ENCODE measurements at places on chromosomes 5 and 9.

DNA sequence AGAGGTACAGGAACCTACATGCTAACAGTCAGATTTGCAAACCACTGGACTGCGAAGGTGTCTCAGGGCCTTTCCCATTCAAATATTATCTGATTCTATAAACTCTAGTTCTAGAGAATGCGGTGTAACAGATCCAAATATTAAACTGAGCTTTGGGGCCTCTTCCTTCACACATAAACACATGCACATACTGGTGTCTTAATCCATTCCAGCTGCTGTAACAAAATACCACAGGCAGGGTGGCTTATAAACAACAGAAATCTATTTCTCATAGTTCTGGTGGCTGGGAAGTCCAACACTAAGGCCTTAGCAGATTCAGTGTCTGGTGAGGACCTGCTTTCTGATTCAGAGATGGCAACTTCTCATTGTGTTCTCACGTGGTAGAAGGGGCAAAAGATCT, 30.2 kb downstream of the RETREG1 start:
- DNase-seq: no peak

DNA sequence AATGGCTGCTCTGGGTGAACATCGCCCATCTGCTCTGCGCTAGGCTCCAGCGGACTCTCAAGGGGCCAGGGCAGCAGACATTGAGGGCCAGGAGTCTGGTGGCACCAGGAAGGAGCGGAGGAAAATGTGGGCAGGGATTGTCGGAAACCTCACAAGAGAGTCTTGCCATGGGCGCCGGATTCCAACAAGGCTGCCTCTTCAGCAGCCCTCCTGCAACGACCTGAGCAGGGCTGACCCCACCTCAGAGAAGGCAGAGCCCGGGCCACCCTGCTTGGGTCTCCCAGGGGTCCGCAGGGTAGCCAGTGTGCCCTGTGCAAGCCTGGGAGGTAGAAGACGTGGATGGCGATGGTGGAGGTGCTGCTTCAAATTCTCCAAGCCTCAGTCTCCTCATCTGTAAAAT, 11.4 kb upstream of the UNC5A start:
- DNase-seq: no peak

GRCh38 chr9:21974722-21975409, 19.3 kb downstream of the CDKN2A start:
- DNase-seq: no peak

DNA sequence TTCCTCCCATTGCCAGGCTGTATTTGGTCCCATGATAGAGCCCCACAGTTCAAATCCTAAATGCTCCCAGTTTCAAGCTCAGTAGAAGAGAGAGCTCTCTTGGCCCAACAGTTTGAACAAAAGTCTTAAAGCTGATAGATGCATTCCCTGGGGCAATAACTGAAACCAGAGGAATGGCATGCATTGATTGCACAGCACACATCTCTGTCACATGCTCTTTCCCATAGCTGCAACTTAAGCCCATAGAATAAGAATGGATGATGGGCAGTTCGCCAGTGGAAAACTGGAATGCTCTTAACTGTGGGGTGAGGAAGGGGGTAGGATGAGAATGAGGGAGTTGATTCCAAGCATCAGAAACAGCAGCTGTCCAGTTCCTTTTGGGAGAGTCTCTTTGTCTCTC, 1942.4 kb upstream of the WWC1 start:
- DNase-seq: no peak

DNA sequence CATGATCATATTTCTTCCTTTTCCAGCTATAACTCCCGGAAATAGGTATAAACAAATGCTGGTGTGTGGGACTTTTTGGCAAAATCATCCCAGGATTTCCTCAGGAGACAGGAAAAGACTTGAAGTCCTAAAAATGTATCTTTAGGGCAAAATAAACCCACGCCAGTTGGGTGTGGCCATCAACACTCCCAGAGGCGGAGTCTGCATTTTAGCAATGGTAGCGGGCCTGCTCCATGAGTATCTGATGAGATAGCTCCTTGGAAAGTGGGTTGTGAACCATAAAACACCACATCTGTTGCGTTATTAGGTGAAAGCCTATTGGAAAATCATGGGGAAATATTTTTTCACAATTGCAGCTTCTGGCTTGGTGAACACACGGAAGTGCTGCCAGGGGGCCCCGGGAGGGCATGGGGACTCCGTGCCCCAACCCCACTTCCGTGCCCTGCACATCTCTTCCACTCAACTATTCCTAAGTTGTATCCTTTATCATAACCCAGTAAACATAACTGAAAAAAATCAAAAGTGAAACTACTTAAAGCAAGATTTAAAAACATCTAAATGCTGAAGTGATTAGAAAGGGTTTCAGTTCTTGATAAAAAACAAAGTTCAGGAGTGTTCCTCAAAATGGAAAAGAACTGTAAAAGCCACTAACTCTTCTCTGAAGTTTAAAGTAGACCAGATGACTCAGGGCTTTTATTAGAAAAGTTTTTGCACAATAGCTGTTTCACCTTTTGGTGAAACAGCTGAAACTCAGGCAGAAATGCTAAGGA, 111.2 kb downstream of the LRRC70 start:
- DNase-seq: no peak

DNA sequence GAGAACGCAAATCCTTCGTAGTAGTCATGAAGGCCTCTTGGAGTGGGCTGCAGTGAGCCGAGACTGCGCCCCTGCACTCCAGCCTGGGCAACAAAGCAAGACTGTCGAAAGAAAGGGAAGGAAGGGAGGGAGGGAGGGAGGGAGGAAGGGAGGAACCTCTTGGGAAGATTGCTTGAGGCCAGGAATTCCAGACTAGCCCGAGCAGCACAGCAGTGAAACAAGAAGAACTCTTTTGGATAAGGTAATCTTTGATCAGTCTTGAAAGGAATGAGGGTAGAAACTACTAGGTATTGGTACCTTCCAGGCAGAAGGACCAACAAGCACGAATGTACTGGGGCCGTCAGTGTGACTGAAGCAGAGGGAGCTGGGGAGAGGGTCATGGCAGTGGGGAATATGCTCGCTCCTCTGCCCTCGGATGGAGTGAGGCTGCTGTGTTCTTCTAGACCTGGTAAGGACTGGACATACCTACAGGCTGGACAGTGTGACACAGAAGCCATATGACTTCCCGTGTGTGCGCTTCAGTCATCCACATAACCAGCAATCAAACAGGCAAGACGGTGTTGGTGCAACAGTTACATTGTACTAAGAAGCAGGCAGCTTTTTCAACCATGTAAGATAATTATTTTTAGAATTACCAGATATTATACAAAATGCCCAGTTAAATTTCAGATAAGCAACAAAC, 45.2 kb downstream of the P4HA2 start:
- no peak for DNase-seq

GRCh38 chr5:91024206-91024605, 358.9 kb downstream of the ARRDC3 start:
- no peak for DNase-seq

- no peak for DNase-seq
Measured at GRCh38 chr5:17680737-17681136, 46.5 kb downstream of the TAF11L14 start.

GRCh38 chr5:141319202-141319601, 1.4 kb downstream of the TAF7 start:
- no peak for DNase-seq

DNA sequence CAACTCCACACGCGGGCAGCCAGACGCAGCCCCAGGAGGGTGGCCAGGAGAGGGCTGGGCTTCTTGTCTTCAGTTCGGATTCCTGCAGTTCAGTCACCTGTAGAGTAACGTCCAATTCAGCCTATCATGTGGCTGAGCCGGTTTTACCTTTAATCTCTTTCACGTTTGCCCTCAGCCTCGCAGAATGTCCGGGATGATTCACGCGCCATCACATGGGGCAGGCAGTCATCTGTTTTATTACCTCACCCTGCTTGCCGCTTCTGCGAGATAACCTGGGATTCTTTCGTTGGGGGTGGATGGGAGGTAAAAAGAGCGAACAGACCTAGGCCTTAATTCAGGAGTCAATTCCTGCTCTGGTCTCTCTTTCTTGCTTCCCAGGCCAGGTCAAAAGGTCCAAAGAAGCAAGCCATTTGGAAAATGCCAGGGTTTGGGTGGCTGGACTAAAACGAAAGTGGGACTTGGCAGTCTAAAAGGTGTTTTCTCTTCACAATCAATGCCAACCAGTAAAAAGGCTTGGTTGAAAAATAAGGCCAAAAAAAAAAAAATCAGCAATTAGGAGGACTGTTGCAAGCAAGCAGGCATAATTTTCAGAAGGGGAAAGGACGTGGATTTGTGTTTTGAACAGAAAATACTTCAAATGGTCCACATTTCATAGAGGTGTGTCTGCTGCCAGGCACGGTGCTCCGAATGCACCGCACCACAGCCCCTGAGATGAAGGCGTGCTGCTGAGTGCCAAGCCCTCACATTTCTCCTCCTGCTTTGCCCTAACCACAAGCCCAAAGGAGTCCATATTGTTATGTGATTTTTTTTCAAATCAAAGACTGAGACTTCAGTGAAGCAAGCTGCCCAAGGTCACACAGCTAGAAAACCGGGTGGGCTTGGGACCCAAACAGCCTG, 2.8 kb upstream of the WWC1 start:
- DNase-seq: no peak

DNA sequence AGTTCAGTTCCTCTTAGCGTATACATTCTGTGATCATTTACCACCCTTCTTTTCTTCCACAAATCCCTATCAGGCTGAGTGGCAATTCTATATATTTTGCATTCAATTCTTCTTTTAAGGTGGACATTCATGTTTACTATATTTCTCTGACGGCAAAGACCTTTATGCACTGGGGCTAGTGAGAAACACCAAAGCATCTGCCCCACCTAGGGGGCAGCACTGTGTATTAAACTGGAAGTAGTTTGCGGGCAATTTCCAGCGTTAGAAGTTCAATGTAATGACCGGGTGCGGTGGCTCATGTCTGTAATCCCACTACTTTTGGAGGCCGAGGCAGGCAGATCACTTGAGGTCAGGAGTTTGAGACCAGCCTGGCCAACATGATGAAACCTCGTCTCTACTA, 27.9 kb upstream of the FBXL7 start:
- no peak for DNase-seq

DNA sequence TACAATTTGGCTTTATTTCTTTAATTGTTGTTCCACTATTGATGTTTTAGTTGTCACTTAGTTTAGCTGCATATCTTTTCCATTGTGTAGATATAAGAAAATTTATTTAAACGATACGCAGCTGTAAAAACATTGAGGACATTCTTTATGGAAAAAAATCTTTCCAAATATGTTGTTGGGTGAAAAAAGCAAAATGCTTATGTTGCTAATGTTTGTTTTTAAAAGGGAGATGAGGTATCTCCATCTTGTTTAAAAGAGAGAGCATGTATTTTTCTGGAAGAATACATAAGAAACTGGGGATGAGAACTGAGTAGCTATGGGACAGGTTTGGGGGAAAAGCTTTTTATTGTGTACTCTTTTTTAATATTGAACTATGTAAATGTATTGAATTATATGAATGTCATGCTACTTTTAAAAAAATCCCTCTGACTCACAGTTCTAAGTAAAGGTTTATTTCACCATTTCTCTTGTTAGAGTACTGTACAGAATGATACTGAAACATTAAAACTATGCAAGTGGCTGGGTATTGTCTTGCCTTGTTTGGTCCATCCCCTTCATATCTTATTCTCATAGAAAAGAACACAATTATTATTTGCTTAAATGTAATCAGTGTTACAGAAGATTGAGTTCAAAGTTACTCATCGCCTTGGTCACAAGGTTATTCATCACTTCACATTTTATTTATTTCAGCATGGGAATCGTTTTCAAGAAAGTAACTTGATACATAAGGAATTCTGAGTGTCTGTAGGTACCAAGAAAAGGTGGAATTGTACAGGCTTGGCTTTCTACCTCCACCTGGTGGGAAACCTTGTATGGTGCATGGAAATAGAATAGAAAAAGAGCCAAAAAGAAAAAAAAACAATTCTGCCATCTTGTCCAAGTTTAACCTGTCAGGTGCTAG, 85.8 kb downstream of the RIC1 start:
- no peak for DNase-seq

- no peak for DNase-seq
Measured at GRCh38 chr5:138661991-138662434, 86.8 kb upstream of the HSPA9 start.

DNA sequence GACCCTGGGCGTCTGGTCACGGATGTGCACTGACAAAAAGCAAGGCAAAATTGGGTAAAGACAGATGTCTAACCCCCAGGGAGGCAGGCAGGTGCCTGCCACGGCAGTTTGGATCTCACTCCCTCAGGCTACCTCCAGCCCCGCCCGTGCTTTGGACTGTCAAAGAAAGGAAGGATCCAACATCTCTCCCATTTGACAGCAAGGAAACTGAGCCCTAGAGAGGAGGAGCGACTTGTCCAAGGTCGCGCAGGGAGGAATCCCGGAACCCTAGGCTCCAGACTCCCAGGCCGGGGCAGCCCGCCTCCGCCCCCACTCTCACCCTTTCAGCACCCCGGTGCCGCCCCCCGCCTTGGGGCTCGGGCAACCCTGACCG, 376 bp downstream of the GOLGA1 start:
- DNase-seq: no peak

DNA sequence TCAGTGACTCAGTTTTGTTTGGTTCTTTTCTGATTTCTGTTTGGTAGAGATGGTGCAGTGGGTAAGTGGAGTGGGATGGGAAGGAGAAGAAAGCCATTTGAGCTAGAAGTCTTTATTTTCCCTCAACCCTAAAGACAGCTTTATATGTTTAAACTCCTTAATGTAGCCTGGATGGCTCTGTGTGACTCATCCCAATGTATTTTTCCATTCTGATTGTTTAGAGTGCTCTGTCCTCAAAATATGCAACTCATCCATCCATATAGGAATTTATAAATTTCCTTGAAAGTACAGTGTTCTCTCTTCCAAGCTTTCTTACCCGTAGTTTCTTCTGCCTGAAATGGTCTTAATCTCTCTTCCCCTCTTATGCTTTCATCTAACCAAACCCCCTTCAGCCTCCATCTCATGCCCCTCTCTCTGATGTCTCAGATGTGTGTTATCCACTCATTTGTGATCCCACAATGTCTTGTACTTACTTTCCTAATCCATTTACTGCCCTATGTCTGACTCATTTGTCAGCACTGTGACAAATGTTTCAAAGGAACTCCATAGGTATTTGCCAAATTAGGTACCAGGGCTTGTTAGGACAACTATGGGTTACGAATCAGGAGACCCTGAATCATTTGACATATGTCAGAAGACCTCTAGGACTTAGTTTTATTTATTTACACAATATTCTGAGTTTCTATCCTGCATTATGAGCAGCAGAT, 217.5 kb upstream of the SGCD start:
- DNase-seq: no peak

DNA sequence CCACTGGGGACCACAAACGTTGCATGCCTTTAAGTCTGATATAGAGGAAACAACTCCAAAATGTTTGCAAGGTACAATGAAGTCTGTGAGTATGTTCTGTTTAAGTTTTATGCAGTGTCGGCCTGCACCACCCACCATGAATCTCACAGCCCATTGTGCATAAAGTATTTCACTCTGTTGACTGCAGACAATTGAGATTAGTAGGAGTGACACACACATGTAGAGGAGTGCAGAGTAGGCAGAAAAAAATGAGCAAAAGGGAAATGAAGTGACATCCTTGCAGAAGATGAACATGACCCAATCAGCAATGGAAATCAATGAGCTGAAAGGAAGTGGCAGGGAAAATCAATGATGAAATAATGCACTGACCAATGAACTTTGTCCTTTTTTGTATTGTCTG, 315.6 kb upstream of the PTPRD start:
- DNase-seq: no peak

- no peak for DNase-seq
Measured at GRCh38 chr9:104586496-104587180, 12.6 kb downstream of the OR13C5 start.
